ENCODE measurements at places on chromosomes 1 and 21. TPM values are rescaled to one million over a fixed set of nuclear protein-coding genes. Genes with fewer than 3 reads are reported as not detected.

The CELA2B gene
- total RNA-seq = not detected

The GJA4 gene
- total RNA-seq = not detected

The MTFR1L gene
- total RNA-seq = 66.4 TPM

The RIPK4 gene
- 9.2 TPM for total RNA-seq

The CCDC185 gene
- not detected for total RNA-seq
